Uterus (tissue), 4 donors: ENCODE measurements at places on chromosomes 5 and 9. TPM values are rescaled to one million over a fixed set of nuclear protein-coding genes. Genes with fewer than 3 reads are reported as not detected.

DNA sequence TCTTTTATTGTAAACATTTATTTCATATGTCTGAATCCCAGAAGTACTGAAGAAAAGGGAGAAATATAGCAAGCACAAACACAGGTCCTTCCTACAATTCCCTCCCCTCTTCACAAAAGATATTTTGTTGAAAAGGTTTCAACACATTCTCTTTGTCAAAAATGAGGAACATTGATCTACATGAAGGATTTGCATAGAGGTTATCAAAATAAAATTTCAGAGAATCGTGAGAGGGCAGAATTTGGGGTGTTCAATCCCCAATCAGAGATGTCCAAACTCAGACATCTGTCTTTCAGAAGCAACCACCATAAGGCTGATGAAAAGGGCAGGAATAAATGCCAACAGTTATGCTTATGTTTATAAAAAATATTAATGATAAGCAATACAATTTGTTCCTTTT is 69.2 kb downstream of the MARCHF3 start:
- DNase-seq: no peak

GRCh38 chr9:122097679-122098315 is 4.7 kb upstream of the TTLL11 start:
- DNase-seq: no peak

GRCh38 chr9:98069551-98069950 is 13.0 kb downstream of the NANS start:
- DNase-seq: no peak

DNA sequence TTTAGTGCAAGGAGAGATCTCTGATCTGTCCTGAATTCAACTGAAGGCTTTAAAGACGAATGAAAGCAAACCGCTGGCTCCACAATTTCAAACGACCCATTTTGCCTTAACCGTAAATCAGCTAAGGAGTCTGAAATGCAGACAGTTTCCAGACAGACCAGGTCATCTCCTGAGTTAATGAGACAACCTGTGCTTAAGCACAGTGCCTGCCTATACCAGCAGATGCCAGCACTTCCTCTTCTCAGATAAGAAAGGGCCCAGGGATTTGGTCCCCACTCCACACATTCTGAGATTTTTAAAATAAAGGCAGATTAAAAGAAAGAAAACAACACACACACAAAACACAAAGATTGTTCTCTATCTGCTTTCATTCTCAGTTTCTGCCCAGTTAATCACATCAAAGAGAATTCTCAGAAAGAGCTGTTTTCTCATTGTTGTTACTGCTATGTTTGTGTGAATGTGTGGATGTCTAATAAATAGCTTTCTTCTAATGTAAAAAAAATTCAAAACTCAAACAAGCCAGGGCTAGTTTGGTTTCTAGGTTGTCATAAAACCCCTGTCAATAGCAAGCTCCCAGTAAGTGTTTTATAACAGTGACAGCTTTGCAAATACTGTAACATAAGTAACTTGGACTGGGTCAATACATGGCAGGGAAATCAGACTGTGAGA is 157.7 kb upstream of the SLC24A2 start:
- DNase-seq: no peak

The SAXO1 gene
- total RNA-seq: not detected

The FRMD3 gene
- total RNA-seq: 1.8 TPM

The PKD2L2 gene
- not detected for total RNA-seq

The CA9 gene
- 0.14 TPM for total RNA-seq
